Spleen (tissue), 13 donors: ENCODE measurements at places on chromosomes 6 and 20. TPM values are rescaled to one million over a fixed set of nuclear protein-coding genes. Genes with fewer than 3 reads are reported as not detected.

The SRMS gene
- not detected for total RNA-seq

The KLHDC3 gene
- 50.9 TPM for total RNA-seq

The JPH2 gene
- 2.8 TPM for total RNA-seq

The CRISP3 gene
- total RNA-seq, result 1.0 TPM

The CDSN gene
- not detected for total RNA-seq

The BEND6 gene
- total RNA-seq, result 0.57 TPM

The BTN2A1 gene
- 33.1 TPM for total RNA-seq

The ECI2 gene
- total RNA-seq, result 33.7 TPM

The TBXT gene
- not detected for total RNA-seq

The C2 gene
- total RNA-seq, result 99.2 TPM

The TLDC2 gene
- not detected for total RNA-seq

The EPHA7 gene
- 18.1 TPM for total RNA-seq

The ALDH5A1 gene
- total RNA-seq, result 11.5 TPM

The MCCD1 gene
- not detected for total RNA-seq

The SMLR1 gene
- not detected for total RNA-seq

The BPIFB4 gene
- total RNA-seq, result not detected

The HRH3 gene
- total RNA-seq, result not detected

The CFAP206 gene
- not detected for total RNA-seq

The ACSS1 gene
- total RNA-seq, result 35.1 TPM

The TINAG gene
- not detected for total RNA-seq

The CST4 gene
- total RNA-seq, result not detected

The NRN1 gene
- 15.4 TPM for total RNA-seq

The EDN3 gene
- total RNA-seq, result 13.6 TPM

The SLC29A1 gene
- 28.3 TPM for total RNA-seq

The HAO1 gene
- not detected for total RNA-seq

The TNXB gene
- total RNA-seq, result 117 TPM

The CLPSL1 gene
- not detected for total RNA-seq

The NKAPL gene
- 1.8 TPM for total RNA-seq

The ZNF341 gene
- total RNA-seq, result 6.7 TPM

The FAM209A gene
- 1.4 TPM for total RNA-seq

The LTB gene
- total RNA-seq, result 403 TPM

The NMBR gene
- total RNA-seq, result not detected

The KHDRBS2 gene
- total RNA-seq, result 4.9 TPM

The WFDC10B gene
- not detected for total RNA-seq
